ENCODE measurements at places on chromosomes 4 and X. TPM values are rescaled to one million over a fixed set of nuclear protein-coding genes. Genes with fewer than 3 reads are reported as not detected.

ARHGEF38 gene
- 0.69 TPM for total RNA-seq

NDST4 gene
- not detected for total RNA-seq

DDX53 gene
- total RNA-seq: not detected

CFP gene
- total RNA-seq: not detected

GAB1 gene
- 13.2 TPM for total RNA-seq

DNA sequence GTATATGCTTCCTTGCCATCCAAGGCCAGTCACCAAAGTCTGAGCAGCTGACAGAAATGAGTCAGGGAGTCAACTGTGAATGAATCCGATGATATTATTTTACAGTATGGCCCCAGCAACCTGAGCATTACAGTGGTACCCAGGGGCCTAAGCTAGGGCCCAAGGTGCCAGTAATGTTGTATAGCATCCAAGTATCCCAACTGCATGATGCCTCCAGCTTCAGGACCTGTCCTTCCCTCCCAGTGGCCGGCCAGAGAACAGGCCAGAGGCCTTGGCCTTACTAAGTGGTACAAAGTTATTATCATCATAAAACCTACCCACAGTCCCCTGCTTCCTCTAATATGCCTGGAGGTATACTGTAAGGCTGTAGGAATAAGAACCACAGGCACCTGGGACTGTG is 79.9 kb downstream of the RFC1 start:
- DNase-seq: no peak

GRCh38 chr4:138226351-138226750 is 15.8 kb downstream of the SLC7A11 start:
- DNase-seq: no peak

DNA sequence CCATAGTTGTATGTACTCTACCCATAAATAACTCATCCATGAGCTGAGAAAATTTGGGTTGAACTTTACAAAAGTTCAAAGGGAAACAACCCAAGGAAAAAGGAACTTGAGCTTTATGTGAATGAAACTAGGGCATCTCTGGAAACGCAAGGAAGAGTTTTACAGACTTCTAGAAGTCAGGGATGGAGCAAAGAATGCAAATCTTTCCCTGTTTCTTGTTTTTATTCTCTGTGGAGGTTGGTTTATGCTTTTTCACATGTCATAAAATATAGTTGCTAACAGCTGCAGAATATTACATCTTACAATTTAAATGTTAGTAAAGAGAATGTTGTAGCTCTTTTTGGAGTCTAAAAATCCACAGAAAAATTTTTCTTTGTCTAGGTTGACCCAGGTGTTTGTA is 754.1 kb downstream of the PCDH7 start:
- DNase-seq: no peak

- DNase-seq: no peak
These were observed 228.3 kb upstream of the TTC29 start for GRCh38 chr4:147173797-147174432.

GRCh38 chr4:13540446-13541175 is 3.7 kb downstream of the NKX3-2 start:
- DNase-seq: no peak

Measured in renal cortical epithelial cell (primary cell).